ENCODE measurements at places on chromosomes 7 and 10.

- DNase-seq = no peak
Observed at GRCh38 chr7:85583131-85583953, 396.5 kb upstream of the SEMA3D start.

DNA sequence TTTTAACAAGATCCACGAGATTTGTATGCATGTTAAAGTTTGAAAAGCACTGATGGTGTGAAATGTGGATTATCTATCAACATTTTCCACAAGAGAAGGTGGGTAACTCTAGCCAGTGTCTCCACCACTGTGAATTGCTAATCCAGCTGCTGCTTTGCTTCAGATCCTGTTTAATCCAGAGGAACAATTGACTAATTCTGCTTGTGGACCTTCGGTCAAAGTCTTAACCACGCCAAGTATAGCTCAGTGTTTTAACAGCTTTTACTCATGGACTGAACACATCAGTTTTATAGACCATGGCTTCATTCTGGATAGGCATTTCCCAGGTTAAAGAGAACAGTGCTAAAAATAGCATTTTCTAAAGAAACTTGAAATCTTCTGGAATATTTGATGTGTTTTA lies 23.5 kb downstream of the ADK start:
- no peak for DNase-seq

- no peak for DNase-seq
Observed at GRCh38 chr7:105413887-105414437, 25.2 kb upstream of the SRPK2 start.

DNA sequence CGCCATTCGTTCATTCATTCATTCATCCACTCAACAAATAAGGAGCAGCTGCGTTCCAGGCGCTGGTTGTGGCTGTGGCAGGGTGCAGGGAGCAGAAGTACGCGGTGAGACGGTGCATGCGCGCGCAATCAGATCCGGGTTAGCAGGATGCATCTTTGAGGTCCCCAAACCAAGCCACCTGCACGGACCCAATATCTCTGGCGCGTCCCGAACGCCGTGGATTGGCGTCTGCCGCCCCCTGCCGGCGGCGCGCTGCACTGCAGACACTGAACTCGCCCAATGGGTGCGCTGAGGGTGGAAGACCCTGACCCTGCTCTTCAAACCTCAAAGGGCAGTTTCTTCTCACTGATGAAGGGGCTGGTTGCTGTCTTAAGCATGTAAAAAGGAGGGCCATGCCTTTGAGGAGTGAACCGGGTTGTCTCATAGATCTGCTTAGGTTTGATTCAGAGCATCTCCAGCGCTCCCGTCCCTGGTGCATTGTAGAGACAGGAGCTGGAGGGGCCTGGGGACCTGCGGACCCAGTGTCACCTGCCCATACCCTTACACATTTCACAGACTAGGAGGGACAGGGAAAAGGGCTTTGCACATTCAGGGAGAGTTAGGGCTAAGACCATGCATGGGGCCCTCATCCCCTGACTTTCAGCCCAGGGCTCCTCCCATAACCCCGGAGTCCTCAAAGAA lies 102.5 kb downstream of the RAMP3 start:
- DNase-seq = peak; percentile 46

- DNase-seq = no peak
Observed at GRCh38 chr7:12524794-12525386, 45.6 kb upstream of the SCIN start.

DNA sequence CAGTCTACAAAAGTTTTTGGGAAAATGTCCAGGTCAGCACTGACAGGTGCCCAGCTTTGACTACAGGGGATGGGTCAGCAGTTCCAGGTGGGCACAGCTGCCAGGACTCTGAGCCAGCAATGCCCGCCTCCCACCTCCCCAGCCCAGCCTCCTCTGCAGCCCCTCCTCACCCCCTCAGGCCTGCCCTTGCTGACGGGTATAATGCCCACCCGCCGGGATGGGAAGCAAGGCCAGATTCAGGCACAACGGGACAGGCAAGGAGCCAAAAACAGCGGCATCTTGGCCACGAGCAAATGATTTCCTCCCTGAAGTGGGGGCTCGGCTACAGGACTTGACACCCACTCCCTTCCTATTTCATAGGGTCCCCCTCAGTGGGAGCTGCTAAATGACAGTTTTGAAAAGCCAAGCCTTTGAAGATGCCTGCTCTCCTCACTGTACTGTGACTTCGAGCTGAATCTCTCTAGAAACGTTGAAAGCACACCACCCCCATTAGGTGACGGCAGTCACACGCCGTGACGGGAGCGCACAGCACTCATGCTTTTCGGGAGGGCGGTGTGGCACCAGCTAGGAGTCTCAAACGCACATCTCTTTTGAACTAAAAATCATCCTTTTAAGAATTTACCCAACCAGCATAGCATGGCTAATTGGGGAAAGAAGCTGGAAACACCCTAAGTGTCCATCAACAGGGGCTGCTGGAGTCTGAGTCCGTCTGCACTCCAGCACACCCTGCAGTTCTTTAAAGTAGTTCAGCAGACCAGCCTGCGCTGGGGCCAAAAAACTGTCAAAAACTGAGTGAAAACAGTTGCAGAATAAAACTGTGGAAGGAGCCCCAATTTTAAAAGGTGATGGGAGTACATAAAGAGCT lies 29.6 kb downstream of the MAD1L1 start:
- DNase-seq = no peak

DNA sequence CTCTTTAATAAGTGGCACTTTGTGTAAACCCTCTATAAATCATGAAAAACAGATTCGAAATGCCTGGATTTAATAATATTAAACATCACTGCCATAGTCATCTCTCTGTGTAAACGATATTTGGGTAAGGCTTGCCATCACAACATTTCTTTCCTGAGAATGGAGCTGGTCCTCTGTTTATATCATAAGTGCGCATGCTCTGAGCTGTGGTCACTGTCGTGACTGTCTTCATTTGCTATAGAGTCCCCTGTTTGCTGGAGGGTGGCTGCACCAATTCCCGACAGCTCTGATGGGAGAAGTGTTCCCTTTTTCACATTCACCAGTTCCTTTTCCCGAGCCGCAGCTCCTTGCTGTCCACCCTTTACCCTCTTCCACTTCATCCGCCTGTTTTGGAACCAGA lies 50.4 kb upstream of the AGMO start:
- no peak for DNase-seq

DNA sequence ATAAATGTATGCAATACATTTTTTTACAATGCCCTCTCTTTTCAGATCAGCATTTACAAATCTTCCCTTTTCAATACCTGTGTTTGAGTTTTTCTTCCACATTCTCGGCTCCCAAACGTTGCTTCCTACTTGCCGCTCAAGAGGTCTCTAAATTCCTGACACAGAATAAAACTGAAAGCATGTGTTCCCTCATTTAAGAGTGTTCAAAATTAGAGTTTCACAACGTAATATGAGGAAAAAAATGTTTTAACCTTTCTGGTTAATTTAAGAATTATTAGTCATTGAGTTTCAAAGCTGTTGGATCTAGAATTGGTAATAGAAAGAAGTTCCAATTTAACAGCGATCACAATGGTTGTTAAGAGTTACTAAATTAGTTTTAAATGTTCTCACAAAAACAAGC lies 100.4 kb downstream of the ARID5B start:
- no peak for DNase-seq

DNA sequence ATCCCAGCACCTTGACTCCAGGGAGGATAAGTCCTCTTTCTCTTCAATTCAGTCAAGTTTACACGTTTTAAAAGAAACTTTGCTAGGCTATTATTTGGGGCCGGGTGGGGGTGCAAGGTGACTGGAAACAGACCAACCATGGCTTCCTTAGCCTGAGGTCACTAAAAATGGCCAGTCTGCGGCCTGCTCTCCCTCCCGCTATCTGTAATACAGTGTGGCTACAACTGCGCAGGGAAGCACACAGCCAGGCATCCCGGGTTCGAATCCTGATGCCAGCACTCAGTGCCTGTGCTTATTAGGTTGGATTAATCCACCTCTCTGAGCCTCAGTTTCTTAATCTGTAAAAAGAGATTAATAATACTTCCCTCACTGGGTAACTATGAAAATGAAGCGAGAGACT lies 19.5 kb downstream of the ATP6V1F start:
- no peak for DNase-seq

- DNase-seq = no peak
Observed at GRCh38 chr7:121113288-121113687, 124.8 kb downstream of the CPED1 start.

DNA sequence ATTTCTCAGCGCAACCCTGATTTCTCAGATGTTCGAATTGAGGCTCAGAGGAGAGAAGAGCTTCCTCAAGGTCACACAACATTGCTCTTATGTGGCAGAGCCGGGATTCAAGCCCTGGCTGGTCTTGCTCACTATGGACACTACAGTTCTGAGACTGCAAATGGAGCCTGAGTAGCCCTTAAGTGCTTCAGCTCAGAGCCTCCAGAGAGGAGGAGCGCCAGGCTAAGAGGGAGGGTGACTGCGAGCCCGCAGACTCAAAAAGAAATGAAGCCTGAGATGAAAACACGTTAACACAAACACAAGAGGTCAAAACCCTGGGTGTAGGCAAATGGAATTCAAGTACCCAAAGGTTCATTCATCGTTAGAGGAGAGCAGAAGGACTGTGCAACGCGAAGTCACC lies 13.9 kb downstream of the ARHGAP22 start:
- no peak for DNase-seq

- no peak for DNase-seq
Observed at GRCh38 chr10:62050893-62051433, 149.5 kb downstream of the ARID5B start.

GRCh38 chr7:16295558-16295957 lies 125.8 kb downstream of the CRPPA start:
- no peak for DNase-seq

- no peak for DNase-seq
Observed at GRCh38 chr7:7719236-7719635, 829 bp upstream of the RPA3 start.

DNA sequence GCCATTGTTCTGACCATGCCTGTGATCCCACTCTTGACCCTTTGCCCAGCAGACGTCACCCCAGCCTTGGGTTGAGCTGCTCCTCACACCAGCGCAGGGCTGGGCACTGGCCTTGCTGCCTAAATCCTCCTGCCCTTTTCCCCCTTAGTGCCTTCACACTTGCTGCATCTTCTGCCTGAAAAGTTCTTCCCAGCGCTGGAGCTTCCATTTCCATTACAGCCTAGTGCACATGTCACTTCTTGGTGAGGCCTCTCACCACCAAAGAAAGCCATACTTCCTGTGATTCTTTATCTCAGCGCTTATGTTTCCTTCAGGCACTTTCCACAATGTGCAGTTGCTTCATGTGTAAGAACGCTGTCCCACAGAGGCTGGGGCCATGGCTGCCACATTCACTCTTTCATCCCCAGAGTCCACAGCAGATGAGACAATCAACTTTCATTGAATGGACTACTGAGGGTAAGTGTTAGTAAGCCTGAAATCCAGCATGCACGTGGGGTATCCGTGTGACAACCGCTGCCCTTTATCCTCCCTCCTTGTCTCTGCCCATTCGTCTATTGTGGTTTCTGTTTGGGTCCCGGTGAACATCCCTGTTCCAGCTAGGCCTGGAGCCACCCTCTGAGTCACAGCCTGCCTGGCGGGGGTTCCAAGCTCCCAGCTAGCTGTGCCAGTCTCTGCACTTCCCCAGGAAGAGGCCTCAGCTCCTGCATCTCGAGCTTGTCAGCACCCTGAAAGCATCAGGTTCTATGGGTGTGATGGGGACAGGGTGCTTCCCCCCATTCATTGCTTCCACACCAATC lies 37.3 kb downstream of the ADRA2A start:
- DNase-seq = no peak

DNA sequence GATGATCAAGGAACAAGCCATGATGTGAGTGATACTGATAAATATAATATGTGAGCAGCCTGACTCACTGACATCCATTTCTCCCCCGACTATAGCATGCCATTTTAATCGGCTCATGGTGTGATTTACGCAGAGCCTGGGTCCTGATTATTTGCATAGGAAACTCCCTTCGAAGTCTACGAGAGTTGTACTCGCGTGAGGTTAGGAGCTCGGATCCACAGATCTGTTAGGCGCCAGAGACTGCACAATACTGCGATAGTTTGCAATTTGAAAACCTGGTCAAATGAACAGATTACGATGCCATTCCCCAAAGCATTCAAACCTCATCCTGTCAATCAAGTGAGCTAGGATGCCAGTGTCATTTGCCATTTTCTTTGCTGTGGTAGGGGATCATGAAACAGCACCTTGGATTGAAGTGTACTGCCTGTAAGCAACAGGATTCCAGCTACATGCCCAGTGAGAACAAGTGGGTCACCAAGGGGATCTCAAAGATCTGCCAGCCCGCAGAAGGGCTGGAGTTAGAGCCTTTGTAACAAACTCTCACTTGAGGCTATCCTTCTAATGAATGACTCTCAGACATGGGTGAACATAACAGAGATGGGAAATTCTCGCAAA lies 158.3 kb downstream of the FRMD4A start:
- DNase-seq = no peak

DNA sequence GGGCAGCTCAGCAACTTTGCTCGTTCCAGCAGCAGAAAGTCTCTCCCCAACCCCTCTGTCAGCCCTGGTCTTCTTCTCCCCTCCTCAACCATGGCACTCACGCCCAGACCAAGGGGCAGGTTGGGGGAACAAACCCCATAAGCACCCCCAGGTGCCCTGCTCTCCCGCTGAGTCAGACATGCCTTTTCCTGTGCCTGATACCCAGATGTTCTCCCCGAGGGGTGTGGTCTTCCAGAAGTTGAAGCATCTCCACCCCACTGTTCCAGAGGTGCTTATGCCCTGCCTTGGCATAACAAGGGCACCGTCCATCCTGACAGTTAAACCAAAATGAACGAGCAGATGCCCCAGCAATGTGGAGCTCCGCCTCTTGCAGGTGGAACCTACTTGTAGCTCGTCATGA lies 67.1 kb downstream of the C10orf143 start:
- DNase-seq = no peak

DNA sequence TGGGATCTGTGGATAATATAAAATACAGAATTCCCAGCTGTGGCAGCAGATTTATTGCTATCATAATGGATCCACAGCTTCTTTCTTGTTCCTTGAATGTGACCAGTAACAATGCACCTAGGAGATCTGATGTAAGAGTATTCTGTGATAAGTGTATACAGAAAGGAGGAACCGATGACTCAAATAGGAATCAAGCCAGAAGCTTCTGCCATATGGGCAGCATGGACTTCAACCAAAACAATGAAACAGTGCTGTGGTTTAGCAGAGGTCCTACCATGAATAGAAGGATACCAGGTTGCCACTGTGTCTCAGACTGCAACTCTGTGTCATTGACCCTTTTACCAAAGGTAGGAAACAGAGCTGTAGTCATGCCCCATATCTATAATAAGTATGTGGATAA lies 81.8 kb downstream of the PTPRZ1 start:
- DNase-seq = no peak

DNA sequence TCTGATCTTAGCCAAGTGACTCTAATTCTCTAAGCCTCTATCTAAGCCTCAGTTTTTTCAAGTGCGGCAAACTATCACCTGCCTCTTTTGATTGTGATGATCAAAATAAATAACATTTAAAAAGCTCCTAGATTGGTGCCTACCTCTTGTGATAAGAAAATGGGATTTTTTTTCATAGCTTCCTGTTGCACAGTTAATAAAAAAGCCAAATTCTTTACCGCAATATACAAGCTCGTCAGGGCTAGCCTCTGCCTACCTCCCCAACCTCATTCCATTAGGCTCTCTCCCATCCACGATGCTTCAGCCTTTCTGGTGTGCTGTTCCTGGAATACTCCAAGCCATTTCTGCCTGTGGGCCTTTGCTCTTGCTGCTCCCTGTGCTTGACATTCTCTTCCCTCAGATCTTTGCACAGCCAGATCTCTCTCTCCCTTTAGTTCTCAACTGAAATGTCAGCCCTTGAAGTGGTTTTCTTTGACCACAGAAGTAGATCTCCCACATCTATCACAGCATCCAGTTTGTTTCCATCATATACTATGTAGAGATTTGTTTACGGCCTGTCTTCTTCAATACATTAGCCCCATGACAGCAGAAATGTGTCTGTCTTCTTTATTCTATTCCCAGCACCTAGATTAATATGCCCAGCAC lies 48.8 kb downstream of the SFR1 start:
- DNase-seq = no peak
